ENCODE measurements at places on chromosomes 6 and 20. TPM values are rescaled to one million over a fixed set of nuclear protein-coding genes. Genes with fewer than 3 reads are reported as not detected.

DNA sequence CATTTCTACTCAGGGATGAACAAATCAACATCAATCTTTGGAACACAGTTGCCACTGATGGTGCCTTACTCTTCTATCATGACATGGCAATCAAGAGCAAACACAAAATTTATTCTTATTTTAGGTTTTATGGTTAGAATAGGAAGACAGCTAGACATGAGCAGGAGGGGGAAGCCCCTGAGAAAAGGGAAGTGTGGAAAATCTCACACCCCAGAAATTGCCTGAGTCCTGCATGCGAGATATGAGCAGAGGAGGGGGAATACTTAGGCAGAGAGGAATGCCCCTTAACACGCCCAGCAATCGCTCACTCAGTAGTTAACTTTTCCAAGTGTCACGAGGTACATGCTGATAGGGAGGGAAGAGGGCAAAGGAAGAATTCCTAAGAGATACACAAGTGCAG is 79.3 kb downstream of the PLG start:
- no peak for DNase-seq

GRCh38 chr6:41846666-41847237 is 48.4 kb downstream of the USP49 start:
- DNase-seq = peak; percentile 66

DNA sequence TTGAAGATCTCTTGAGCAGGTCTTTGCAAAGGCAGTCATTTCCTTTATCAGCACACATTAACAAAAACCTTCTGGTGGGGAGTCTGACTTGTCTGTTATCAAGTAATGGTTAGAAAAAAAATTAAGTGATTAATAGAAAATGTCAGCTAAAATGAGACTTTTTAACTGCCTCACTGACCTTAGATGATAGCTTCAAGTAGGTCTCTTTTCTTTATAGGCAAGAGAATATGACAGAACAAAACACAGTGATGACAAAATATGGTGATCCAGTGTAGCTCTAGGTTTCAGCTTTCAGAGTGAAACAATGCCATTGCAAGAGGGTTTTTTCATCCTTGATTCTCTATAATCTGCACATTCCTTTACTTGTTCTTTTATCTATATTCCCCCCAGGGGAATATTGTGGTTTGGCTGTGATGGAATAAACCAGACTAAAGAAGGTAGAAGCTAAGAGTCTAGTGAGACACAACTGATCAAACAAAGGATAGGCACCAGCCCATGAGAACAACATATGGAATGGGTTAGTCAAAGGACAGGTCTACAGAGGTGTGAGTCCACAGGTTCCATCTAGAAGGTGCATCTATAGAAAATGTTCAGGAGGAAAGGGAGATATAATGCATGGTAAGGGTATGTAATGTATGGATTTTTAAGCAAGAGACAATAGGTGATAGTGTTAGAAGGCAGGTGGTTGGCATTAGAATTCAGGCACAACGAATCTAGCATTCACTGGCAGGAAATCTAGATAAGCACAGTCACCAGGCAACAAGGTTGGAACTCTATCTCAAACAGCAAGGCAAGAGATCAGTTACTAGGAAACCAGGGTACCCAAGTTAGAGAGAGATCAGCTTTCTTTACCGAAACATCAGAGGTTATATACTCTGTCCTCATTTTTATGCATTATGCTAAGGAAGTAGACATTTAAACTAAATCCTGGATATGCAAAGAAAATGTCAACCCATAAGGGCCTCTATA is 228.9 kb upstream of the SMLR1 start:
- no peak for DNase-seq

- peak; percentile 52 for DNase-seq
These were observed 1.2 kb downstream of the DDR1 start for GRCh38 chr6:30885481-30885998.

GRCh38 chr6:38086346-38086745 is 266.8 kb downstream of the ZFAND3 start:
- no peak for DNase-seq

DNA sequence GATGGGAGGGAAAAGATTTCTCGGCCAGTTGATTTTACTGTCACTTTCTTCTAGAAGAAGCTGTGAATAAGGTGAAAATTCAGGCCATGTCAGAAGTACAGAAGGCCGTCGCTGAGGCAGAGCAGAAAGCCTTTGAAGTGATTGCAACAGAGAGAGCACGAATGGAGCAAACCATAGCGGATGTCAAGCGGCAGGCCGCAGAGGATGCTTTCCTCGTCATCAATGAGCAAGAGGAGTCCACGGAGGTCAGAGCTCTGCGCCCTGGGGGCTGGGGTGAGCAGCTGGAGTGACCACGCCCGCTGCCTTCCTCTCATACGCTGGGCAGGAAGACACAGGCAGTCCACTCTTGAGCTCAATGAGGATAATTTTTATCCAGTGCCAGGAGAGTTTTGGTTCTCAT is 21.8 kb upstream of the C20orf144 start:
- no peak for DNase-seq

GRCh38 chr6:84517741-84518530 is 246.5 kb downstream of the TBX18 start:
- no peak for DNase-seq

GRCh38 chr20:32484225-32484957 is 100.7 kb downstream of the NOL4L start:
- DNase-seq = peak; percentile 50

DNA sequence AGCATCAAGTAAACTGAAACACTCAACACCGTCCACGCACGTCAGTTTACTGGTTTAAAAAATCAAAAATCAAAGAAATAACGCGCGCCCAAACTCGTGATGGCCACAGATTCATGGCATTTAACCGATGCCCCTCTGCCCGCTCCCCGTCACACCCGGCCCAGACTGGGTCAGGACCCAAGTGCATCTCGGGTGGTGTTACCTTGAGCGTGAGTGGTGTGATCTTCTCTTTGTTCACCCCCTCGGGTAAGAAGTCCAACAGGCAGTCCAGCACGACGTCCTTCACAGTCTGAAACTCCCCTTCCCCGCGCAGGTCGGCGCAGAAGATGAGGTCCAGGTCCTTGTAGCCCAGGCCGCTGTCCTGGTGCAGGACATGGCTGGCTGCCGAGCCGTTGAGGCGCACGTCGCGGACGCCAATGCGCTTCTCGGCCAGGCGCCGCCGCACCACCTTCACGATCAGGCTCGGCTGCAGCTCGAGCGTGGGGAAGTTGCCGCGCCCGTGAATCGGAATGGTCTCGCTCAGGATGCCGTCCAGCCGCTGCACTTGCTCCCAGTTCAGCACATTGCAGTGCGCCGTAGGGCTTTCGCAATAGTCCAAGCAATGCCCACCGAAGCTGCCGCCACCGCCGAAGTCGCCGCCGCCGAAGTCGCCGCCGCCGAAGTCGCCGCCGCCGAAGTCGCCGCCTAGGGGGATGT is 945 bp downstream of the TENT5A start:
- peak; percentile 73 for DNase-seq

- no peak for DNase-seq
These were observed 12.4 kb upstream of the EZR start for GRCh38 chr6:158831571-158831970.

- no peak for DNase-seq
These were observed 89.0 kb downstream of the ADGRB3 start for GRCh38 chr6:68724060-68724459.

- DNase-seq = peak; percentile 91
These were observed 10.6 kb upstream of the TTPAL start for GRCh38 chr20:44465001-44465560.

- no peak for DNase-seq
These were observed 5.7 kb upstream of the PLN start for GRCh38 chr6:118542184-118542952.

DNA sequence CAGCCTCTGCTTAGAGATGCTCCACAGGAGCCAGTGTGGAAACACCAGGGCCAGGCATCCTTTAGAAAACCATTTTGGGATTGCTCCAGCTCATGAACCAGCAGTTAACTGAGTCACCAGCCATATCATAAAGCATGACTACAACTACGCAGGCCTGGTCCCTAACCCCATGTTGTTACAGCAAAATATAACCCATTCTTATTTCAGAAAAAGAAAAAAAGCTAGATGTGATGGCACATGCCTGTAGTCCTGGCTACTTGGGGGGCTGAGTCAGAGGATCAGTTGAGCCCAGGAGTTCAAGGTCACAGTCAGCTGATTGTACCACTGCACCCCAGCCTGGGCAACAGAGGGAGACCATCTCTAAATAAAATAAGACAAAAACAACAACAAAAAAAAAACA is 36.8 kb downstream of the C6orf15 start:
- no peak for DNase-seq

GRCh38 chr6:75676377-75676776 is 72.7 kb upstream of the MYO6 start:
- DNase-seq = no peak

- DNase-seq = no peak
These were observed 53.2 kb downstream of the CTCFL start for GRCh38 chr20:57471496-57472372.

- DNase-seq = no peak
These were observed 7.3 kb upstream of the HNF4A start for GRCh38 chr20:44348168-44348659.

DNA sequence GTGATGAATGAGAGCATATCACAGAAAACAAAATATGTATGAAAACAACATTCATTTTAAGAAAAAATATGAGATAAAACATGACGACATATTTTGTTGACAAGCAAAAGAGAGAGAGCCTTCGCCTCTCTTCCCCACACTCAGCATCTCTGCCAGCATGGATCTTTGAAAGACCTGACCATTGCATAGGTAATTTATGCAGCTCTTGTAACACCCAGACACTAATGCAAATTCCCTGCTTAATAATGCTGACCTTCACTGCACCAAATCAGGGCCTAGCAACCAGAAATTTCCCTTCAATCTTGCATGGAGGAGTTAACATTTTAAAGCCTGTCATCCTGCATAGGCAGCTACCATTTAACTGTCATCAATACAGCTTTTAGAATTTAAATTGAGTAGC is 50.0 kb upstream of the CNR1 start:
- DNase-seq = no peak

GRCh38 chr6:85403331-85404015 is 46.4 kb upstream of the NT5E start:
- no peak for DNase-seq

- no peak for DNase-seq
These were observed 27.4 kb upstream of the IGF2R start for GRCh38 chr6:159941286-159942113.

GRCh38 chr20:57849121-57849520 is 139.3 kb upstream of the PMEPA1 start:
- no peak for DNase-seq

IPCEF1 gene
- 86.4 TPM for total RNA-seq

PDYN gene
- not detected for total RNA-seq

CRIP3 gene
- total RNA-seq = not detected

CLIC5 gene
- 10.5 TPM for total RNA-seq

NEDD9 gene
- total RNA-seq = 53.9 TPM

CLDN20 gene
- not detected for total RNA-seq

LATS1 gene
- total RNA-seq = 28.2 TPM

NR2E1 gene
- not detected for total RNA-seq

ECT2L gene
- 0.11 TPM for total RNA-seq

MAS1 gene
- not detected for total RNA-seq

CCDC170 gene
- total RNA-seq = 3.8 TPM

SPATA25 gene
- not detected for total RNA-seq

Measured in thyroid gland (tissue), 4 donors.